ENCODE measurements at places on chromosomes 16 and 17.
A peak's percentile ranks its signal among the peaks of the same experiment; 100 is the strongest.

DNA sequence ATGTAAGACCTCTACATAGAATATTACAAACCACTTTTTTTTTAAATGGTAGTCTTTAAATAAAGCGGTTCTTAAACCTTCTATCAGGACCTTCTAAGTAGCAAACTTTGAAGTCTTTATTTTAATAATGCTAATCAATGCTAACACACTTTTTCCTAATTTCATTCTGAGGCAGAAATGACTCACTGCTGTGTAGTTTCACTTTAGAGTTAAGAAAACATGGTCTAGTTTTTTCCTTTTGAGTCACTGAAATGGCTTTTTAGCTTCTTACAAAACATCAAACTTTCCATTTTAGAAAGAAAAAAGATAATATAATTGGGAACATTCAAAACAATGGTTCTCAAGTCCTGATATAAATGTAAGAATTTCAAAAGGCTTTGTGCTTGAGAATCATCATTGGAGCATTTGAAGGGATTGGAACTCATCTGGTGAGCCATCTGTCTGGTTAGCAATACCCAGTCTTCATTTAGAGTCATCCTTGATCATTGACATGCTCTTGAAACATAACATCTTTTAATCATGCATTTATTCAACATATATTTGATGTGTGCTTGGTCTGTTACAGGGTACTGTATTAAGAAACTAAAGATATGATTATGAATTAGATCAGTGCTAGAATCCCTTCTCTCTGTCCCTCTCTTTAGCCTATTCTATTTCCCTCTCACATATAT lies 258.3 kb upstream of the MON1B start:
- DNase-seq, result peak; percentile 17

DNA sequence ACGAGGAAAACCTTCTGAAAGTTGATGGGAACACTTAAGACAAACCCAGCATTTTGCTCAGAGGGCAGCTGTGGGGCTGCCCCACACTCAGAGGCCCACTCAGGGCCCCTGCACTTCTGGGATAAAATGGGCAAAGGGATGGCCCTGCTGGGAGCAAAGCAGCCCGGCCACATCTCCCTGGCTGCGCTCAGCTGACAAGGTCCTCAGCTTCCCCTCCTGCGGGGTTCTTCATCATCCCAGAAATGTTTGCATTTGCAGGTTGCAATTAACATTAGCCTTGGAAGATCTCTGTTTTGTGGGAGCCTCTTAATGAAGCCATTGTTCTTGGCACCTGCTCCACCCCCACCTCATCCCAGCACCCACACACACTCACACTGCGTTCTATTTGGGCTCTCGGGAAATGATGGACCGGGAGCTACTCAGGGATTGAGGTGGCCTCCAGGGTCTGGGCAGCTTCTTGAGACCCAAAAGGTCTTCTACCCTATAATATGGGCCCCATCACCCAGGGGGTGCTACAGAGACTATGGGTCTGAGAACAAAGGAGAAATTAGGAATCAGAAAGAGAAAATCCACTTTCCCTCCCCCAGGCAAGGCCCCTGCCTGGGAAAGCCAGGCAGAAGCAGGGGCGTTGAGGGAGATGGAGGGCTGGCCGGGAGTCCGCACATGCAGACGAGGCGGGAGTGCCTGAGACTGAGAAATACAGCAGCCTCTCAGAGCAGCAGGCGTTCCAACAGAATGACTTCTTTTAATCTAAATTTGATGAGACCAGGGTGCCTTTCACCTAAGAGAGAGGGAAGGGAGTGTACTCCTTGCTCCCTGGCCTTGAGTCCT lies 53.7 kb upstream of the RPL38 start:
- DNase-seq, result no peak

DNA sequence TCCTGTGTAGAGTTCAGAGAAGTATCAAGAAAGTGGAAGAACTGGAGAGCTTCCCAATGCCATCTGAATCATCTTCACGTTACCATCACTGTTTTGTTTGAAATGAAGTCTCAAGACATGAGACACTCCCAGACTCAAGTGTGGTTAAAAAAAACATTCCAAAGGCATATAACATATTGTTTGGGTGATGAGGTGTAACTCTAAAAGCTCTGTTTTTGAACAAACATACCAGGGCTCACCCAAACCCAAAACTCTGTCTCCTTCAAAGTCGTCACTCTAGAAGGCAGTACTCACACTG lies 6.3 kb upstream of the ZCCHC14 start:
- DNase-seq, result peak; percentile 93

DNA sequence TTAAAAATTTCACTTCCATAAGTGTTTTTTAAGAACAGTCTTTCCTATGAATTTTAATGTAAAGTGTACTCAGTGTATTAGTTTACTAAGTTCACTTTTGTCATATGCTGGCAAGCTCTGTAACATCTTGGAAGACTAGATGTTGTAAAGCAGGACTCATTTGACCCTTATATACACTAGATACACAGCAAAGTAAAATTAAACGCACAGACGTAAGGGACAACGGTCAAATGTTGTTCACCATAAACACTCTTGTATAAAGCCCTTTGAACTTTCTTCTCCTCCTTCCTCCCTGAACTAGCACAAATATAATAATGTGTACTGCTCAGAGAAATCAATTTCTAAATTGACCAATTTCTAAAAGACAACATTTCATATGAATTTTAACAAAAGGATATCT lies 7.0 kb upstream of the GOT2 start:
- no peak for DNase-seq

DNA sequence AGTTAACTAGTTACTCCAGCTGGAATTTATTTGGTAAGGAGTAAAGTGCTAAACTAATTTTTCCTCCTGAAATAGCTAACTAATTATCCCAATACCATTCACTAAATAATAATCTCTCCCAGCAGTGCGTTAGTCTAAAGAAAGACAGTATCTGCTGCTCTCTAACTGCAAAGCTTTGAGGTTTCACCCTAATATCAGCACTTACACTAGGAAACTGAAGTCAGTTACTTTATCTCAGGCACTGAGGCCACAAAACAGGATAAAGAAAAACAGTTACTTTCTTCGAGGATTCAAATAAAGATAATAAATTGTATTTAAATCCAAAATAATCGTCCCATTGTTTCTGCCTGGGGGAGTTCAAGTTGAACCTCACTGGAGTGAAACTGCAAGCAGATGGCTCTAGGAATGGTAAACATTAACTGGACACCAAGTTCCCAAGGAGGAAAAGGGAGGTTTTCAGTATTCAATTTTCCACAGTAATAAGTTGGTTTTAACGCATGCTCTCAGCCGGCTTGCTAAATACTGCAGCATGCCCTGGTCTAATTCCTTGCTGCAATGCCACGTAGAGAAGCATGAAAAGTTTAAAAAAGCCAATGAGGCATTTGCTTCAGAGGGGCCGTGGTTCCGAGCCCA lies 20.0 kb upstream of the FOXJ1 start:
- no peak for DNase-seq

Measured in cardiac fibroblast (primary cell).